ENCODE measurements at places on chromosomes 7 and 10. TPM values are rescaled to one million over a fixed set of nuclear protein-coding genes. Genes with fewer than 3 reads are reported as not detected.

The DGKB gene
- polyA plus RNA-seq, result 0.01 TPM

The ANXA8 gene
- 12.7 TPM for polyA plus RNA-seq

The ZCCHC24 gene
- polyA plus RNA-seq, result 60.8 TPM

The SNX10 gene
- 16.1 TPM for polyA plus RNA-seq

The BTAF1 gene
- 5.6 TPM for polyA plus RNA-seq

The CAMK2B gene
- polyA plus RNA-seq, result 0.28 TPM

The GBX1 gene
- polyA plus RNA-seq, result not detected

The ADAM22 gene
- polyA plus RNA-seq, result 0.17 TPM

The OR2A5 gene
- not detected for polyA plus RNA-seq

The CCDC146 gene
- 1.5 TPM for polyA plus RNA-seq

The TFPI2 gene
- 13.5 TPM for polyA plus RNA-seq

The SFMBT2 gene
- 2.2 TPM for polyA plus RNA-seq

The SPAM1 gene
- not detected for polyA plus RNA-seq

The GIMAP2 gene
- polyA plus RNA-seq, result 2.5 TPM

The UBTD1 gene
- 8.0 TPM for polyA plus RNA-seq

The UNCX gene
- polyA plus RNA-seq, result not detected

The FOXI2 gene
- polyA plus RNA-seq, result 0.10 TPM

The ATOH7 gene
- polyA plus RNA-seq, result 0.04 TPM

The FAM241B gene
- 1.1 TPM for polyA plus RNA-seq

The THSD7A gene
- 0.28 TPM for polyA plus RNA-seq
